ENCODE measurements at places on chromosomes 2 and 18.

GRCh38 chr18:12420821-12421421, 13.2 kb downstream of the PRELID3A start:
- no peak for DNase-seq

DNA sequence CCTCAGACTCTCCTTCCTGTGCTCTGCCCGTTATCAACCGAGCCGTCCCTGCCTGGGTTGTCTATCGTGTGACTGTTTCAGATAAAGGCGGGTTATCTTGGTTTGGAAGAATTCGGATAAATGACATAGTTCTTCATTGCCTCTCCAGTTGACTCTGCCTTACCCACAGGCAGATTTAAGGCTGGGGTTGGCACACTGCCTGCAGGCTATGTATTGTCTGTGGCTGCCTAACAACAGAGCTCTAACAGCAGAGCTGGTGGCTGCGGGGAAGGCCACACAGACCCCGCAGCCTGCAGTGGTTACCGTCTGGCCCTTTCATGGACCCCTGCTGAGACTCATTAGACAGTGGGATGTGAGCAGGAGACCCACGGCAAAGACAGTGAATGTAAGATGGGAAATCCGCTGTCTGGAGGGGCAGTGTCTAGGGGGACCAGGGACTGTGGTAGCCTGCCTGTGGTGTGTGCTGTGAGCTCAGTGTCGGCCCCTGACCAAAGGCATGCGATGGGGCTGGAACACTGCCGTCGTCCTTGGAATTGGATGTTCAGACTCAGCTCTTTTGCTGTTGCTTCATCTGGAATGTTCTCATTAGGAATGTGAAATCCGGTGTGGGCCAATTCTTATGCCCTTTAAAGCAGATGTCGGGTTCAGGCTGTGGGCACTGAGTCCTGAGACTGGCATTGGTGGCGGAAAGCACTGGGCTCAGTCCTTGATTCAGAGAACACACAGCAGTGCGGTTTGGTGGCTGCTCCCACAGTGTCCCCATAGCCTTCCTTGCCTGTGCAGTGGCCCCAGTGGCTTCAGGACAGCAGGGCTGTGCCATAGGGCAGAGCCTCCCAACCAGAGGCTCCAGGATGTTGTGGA, 44.5 kb downstream of the SH3RF3 start:
- DNase-seq = peak; percentile 96

- DNase-seq = peak; percentile 40
Observed at GRCh38 chr2:63432373-63432772, 155.9 kb downstream of the WDPCP start.

- DNase-seq = peak; percentile 47
Observed at GRCh38 chr2:169822036-169822435, 2.7 kb downstream of the METTL5 start.

DNA sequence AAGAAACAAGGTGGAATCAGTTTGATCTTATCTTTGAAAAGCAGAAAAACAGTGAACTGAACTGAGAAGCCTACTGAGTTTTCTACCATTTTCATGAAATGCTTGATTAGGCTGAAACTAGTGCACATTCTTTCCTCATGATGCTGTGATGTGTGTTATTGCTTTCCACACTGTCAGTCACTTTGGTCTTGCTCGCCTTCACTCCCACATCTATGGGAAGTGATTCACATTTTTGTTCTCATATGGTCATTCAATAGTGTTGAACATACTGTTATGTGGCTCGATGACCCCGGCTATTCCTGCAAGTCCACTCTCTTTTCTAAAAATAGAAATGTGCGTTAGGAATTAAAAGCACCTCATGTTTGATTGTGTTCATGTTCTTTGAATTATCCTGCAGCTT, 129.7 kb downstream of the TGIF1 start:
- DNase-seq = peak; percentile 80

- DNase-seq = no peak
Observed at GRCh38 chr18:59383851-59384250, 24.8 kb upstream of the LMAN1 start.

DNA sequence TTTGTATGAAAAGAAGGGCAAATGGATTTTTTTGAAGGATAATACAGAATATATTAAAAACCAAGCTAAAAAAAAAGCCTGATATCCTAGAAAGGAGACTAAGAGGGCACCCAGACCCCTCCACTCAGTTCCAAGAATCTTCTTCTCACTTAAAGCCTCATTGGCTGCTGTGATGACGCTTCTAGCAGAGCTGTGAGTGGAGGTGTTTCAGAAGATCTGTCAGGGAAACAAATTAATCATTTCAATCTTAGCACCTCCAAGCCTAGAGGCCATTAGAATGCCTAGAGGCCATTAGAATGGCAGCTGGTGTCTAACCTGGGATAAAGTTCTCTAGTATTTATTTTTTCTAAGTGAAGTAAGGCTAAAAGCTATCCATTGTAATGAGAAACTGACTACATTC, 164.2 kb upstream of the TMEM200C start:
- DNase-seq = no peak

DNA sequence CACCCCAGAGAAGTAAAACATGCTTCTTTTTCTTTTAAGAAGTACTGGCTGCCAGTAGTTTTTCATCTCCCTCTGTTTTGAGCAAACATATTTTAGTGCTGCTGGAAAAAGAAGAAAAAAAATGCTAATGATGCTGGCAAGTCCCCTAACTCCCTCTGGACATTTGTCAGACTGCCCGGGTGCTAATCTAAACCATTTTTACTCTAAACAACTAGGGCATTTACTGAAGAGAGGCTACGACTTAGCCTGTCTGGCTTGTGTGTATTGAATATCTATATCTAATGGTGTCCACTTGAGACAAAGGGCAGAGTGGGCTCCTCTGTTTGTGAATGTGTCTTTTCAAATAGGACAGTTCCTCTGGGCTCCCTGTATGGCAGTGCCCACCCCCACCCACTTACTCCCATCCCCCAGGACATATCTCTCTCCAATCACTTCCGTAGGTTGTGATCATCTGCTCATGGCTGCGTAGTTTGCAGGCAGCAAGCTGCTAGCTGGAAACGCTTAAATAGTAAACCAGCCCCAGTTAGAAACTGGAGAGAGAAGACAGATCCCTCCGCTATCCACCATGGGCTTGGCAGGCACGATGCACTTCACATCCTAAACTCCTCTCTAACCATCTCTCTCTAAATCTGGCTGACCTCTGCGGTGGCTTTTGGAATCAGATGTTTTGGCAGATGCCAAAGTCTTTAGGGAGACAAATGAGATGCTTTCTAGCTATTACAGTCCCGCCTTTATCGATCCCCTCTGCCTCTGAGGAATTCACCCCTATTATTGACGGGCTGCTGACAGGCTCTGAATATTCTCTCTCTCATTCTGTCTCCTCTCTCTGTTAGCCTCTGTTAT, 58.3 kb downstream of the DOCK10 start:
- peak; percentile 76 for DNase-seq

DNA sequence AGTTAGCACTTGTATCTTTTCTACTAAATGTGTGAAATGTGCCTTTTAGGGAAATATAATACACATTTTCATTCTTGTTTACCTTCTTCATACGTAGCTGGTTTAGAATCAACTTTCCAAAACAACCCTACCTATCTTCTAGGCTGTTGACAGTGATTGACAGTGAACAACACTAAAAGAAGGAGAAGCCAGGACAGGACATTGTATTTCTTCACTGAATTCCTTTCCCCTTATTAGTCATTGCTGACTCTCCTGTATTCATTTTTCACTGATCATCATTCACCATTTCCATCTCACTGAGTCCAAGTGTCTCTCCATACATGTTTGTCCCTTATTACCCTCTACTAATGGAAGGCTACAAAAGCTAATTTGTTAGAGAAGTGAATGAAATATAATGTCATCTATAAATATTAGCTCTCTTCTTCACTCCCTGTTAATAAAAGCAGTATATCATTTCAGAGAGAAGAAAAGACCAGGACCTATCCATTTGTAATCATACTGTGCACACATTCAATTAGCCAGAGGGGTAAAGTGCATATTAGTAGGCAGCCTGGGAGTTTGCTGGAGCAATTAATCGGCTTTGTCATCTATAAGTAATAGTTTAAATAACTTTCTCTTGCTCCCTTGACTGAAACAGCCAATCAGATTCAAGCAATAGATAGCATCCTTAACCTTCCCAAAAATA, 192.5 kb upstream of the FOSL2 start:
- DNase-seq = no peak

GRCh38 chr18:58792086-58792485, 72.6 kb upstream of the ZNF532 start:
- no peak for DNase-seq

GRCh38 chr2:142586693-142587580, 290.5 kb upstream of the KYNU start:
- no peak for DNase-seq

- no peak for DNase-seq
Observed at GRCh38 chr2:213148572-213149261, 2.7 kb downstream of the IKZF2 start.

- peak; percentile 78 for DNase-seq
Observed at GRCh38 chr18:3538456-3538855, 88.5 kb downstream of the TGIF1 start.

GRCh38 chr2:201696151-201696659, 2.2 kb downstream of the MPP4 start:
- DNase-seq = peak; percentile 96

DNA sequence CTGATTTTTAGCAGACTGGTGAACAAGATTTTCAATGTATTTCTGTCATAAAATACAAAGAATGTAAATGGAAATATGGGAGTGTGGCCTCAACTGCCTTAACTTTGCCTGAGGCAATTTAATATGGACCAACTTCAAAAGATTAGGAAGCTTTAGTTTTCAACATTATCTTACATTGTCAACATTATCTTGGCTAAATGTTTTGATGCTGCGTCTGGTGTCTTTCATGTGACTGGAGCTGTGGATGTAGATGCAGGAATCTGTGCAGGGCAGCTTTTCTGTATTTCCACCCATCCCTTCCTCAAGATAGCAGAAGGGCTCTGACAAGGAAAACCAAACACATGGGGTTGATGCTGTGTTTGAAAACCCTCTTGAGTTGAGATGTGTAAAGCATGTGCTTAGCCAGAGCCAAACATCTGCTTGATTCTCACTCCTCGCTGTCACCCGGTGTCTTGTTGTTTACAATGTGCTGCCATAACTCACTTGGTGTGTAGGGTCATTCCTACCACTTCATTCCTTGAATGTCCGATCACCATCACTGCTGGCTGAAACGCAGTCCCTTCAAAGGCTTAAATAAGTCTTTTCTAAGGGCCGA, 33.0 kb downstream of the COPS8 start:
- DNase-seq = peak; percentile 77

- DNase-seq = no peak
Observed at GRCh38 chr2:196162586-196163175, 8.7 kb downstream of the STK17B start.

DNA sequence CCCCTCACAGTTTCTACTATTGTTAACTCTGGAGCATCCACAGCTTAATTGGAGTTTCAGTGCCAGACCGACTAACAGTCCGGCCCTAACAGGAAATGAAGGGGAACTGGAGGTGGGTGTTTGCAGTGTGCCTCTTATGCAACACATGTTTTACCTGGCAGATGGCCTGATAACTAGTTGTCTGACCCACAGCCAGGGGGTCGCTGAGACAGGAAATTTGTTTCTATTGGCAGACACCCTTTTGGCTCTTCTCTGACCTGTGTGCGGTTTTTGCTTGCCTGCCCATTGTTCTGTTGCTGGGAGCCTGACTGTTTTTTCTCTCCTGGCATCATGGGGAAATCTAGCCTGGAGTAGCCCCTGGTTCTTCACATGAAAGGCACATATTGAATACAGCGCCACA, 1329.8 kb downstream of the DSC3 start:
- peak; percentile 40 for DNase-seq

DNA sequence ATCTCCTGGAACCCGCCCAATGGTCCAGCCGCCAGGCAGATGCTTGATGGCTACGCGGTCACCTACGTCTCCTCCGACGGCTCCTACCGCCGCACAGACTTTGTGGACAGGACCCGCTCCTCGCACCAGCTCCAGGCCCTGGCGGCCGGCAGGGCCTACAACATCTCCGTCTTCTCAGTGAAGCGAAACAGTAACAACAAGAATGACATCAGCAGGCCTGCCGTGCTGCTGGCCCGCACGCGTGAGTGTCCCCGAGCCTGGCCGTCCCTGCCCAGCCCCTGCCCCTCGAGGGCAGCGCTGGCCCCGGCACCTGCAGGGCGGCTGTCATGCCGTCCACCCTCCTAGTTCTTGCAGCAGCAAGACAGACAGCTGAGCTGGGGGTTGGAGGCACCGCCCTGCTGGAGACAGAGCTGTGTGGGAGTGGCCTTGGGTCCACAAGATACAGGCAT, 36.7 kb downstream of the MTERF4 start:
- DNase-seq = no peak
